ENCODE measurements at places on chromosomes 1 and 21. TPM values are rescaled to one million over a fixed set of nuclear protein-coding genes. Genes with fewer than 3 reads are reported as not detected.

The RC3H1 gene
- 28.1 TPM for total RNA-seq

The AKNAD1 gene
- not detected for total RNA-seq

The RFX5 gene
- 67.8 TPM for total RNA-seq

The EXTL1 gene
- 7.0 TPM for total RNA-seq

The KIAA0040 gene
- total RNA-seq = 1.6 TPM

The MNDA gene
- total RNA-seq = not detected

The FLG gene
- not detected for total RNA-seq

The CBS gene
- total RNA-seq = 53.8 TPM

The BACE2 gene
- total RNA-seq = 8.1 TPM

The CAMK1G gene
- total RNA-seq = 8.5 TPM

All from cardiac muscle cell (in vitro differentiated cells and primary cell).